ENCODE measurements at places on chromosomes 1 and 21.

- DNase-seq, result no peak
These were observed 141.0 kb upstream of the TNR start for GRCh38 chr1:175884369-175884768.

GRCh38 chr1:169487133-169487532 is 1.4 kb upstream of the SLC19A2 start:
- no peak for DNase-seq

GRCh38 chr1:62481681-62482080 is 44.8 kb downstream of the USP1 start:
- DNase-seq, result no peak

- DNase-seq, result no peak
These were observed 50.8 kb upstream of the NEK7 start for GRCh38 chr1:198106011-198106410.

- peak; percentile 43 for DNase-seq
These were observed 77.4 kb upstream of the SLC2A1 start for GRCh38 chr1:43035821-43036741.

GRCh38 chr1:156540955-156541354 is 31.4 kb downstream of the IQGAP3 start:
- DNase-seq, result no peak

GRCh38 chr1:152596986-152597385 is 3.0 kb upstream of the LCE3C start:
- DNase-seq, result no peak

DNA sequence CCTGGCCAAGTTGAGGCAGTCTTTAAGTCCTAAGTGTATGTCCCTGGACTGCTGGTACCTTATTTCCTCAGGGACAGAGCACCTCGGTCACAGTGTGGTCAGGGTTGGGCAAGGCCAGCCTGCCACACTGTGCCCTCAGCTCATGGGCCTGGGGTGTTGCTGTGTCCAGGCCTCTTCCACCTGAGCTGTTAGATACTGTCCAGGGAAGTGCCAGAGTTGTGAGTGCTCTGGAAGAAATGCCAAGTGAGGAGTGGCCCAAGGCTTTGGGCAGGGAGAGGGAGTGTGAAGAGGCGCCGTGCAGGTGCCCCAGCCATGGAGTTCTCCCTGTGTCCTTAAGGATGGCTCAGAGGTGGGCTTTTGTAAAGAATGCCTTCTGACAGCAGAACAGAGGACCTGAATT is 15.3 kb downstream of the URB2 start:
- no peak for DNase-seq

DNA sequence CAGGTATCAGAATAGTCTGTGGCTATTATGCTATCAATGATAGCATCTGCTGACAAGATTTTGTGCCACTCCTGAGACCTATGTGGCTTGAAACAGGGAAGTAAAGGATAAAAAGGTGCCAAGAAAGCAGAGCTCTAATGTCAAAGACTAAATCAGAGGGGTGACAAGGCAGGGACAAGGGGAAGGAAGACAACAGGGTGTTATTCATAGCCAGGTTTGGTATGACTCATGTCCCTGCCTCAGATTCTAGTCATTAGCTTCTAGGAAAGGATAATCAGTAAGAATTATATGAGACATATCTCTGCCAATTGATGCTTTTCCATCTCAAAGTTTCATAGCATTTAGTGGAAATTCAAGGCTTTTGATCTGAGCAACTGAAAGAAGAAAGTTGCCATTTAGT is 31.8 kb upstream of the PLD5 start:
- no peak for DNase-seq

DNA sequence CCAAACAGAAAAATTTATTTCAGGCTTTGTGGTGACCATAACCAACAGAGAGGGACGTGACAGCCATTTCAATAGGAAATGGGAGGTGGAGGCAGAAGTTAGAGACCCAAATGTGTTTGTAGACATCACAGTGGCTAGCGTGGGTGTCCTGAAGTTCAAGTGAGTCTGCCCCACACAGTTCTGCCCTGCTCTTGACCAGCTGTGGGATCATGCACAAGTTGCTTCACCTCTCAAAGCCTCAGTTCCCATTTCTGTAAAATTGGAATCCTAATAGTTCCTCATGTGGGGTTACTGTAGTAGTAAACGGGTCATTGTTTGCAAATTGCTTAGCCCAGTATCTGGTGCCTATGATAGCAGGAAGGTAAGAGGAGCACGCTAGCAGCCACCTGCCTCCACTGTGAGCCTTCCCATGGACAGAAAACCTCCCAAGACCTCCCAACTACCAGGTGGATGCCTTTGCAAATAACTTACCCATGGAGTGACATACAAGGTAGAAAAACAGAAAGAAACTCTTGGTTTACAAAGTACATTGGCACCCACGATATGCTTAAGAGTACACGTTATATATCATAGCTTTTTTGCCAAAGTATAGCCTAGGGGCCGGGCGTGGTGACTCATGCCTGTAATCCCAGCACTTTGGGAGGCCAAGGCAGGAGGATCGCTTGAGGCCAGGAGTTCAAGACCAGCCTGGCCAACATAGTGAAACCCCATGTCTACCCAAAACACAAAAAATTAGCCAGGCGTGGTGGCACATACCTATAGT is 29.1 kb downstream of the FHAD1 start:
- DNase-seq, result no peak

GRCh38 chr21:36134803-36135390 is at the start of gene CBR3:
Gene CBR3 (plus strand): TSS chr21:36135079. CDS start chr21:36135193, 114 bp downstream.
- DNase-seq, result peak; percentile 88

DNA sequence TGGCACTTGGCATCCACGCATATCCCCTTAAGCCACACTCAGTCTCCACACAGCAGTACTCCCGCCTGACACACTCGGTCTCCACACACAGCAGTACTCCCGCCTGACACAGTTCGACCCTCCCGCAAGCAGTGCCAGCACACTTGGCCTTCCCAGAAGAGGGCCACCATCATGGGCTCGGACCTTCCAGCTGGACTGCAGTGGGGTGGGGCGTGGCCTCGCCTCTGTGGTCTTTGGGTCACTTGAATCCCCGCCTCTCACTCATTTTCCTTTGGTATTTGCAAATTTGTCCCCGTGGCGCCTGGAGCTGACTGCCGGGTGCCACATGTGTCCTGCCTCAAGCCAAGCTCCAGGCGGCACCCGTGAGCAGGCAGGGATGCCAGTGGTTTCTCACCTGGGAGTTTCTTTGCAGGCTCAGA is 63.7 kb downstream of the FAAP20 start:
- DNase-seq, result no peak

Data from MG63 (cell line).